ENCODE measurements at places on chromosomes 16 and 17.

GRCh38 chr16:19252904-19253303 lies 32.6 kb upstream of the CLEC19A start:
- DNase-seq, result no peak

- DNase-seq, result no peak
Measured at GRCh38 chr16:66623755-66624154, 19.3 kb downstream of the CMTM3 start.

DNA sequence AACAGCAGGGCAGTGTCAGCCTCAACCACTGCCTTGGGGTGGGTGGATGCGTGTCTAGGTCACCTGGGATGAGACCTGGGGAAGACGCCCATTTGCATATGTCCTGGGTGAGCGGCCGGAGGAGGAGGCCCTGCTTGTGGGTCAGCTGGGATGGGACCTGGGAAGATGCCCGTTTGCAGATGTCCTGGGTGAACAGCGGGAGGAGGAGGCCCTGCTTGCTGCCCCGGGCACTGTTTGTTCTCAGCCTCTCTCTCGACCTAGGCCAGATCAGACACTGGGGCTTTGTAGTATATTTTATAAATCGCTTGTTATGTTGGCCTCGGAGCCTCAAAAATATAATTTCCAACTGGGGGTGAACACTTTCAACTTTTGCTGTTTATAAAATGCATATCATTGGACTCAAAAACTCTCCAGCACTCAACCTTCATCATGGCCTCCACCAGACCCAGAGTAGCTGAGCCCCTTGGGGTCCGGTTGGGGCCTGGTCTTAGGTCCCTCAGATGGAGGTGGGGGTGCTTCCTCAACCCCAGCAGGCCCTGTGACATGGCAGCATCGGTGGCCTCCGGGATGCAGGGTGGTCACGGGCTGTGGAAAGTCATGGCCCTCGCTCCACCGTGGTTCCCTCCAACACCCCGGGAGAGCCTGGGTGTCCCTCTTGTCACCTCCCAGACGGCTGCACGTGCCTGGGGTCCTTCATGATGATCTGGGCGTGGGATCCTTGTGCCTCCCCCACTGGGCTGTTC lies 17.3 kb downstream of the DBNDD1 start:
- no peak for DNase-seq

- DNase-seq, result no peak
Measured at GRCh38 chr16:10931977-10932632, 10.2 kb downstream of the DEXI start.

DNA sequence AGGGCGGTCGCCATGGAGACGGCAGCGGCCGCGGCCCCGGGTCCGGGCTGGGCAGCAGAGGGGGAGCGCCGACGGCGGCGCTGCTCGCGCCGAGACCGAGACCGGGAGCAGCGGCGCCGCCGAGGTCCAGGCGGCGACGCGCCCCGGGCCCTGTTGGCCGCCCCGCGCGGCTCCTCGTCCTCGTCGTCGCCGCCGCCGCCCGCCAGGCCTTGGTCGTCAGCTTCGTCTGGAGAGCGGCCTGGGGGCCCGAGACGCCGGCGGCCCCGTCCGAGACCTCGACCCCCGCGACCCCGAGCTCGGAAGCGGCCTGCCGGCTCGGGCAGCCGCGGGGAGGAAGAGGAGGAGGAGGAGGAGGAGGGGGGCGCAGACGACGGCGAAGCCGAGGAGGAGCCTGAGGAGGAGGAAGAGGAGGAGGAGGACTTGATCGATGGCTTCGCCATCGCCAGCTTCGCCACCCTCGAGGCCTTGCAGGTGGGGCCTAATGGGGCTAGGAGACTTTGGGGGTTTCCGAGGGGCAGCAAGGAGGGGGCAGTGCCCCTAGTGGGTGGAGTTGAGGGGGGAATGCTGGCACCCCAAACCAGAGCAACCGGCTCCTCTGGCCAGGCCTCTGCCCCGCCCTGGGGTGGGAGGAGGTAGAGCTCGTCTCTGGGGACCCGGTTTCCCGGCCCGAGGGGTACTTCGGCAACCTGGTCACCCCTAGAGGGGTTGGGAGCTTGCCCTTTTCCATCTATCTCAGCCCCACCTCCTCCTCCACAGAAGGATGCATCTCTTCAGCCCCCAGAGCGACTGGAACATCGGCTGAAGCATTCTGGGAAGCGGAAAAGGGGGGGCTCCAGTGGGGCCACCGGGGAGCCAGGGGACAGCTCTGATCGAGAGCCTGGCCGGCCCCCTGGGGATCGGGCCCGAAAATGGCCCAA lies 1.5 kb downstream of the FBRS start:
- no peak for DNase-seq

DNA sequence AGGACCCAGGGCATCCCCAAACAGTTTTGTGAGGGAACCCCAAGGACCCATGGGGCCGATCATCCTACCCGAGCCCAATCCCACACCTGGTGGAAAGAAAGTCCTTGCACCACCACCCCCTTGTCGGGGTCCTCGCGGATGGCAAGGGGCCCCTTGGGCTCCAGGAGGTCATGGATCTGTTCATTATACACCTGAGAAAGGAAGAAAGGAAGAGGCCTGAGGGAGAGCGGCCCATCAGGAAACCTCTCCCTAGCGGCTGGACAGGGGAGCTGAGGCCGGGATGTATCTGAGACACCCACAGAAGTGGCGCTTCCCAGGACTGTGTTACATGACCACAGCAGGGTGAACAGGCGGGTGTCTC lies 12.8 kb downstream of the KIF18B start:
- no peak for DNase-seq

DNA sequence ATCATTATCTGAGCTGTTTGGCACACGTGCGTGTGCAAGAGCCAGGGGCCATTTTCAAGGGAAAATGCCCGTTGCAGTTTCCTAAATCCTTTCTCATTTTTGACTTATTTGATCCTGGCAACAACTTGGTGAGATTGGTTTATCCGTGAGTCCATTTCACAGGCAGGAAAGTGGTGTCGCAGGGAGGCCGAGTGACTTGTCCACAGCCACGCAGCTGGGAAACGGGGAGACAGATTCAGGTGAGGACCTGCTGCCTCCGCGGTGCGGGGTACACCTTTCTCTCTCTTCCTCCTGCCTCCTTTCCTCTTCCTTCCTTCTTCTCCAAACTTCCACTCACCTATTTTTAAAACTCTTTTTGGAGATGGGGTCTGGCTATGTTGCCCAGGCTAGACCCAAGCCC lies 46.3 kb upstream of the ZCCHC14 start:
- no peak for DNase-seq

DNA sequence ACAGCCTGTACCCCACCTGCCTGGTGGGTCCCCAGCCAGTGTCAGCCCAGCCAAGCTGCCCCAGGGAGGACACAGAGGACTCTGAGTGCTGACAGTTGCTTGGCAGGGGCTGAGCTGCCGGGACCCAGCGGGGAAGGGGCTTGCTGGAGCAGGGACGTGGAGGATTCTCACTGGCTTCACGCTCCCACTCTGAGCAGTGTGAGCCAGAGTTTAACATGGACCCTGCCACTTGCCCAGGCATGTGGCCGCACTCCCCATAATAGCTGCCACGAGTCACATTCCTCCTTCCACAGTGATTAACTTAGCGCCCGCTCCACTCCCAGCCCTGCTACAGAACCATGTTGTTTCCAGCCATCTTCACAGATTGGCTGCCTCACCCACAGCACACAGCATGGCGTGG lies 31.2 kb downstream of the SREBF1 start:
- DNase-seq, result no peak

- DNase-seq, result no peak
Measured at GRCh38 chr16:11399261-11399831, 54.1 kb downstream of the RMI2 start.

DNA sequence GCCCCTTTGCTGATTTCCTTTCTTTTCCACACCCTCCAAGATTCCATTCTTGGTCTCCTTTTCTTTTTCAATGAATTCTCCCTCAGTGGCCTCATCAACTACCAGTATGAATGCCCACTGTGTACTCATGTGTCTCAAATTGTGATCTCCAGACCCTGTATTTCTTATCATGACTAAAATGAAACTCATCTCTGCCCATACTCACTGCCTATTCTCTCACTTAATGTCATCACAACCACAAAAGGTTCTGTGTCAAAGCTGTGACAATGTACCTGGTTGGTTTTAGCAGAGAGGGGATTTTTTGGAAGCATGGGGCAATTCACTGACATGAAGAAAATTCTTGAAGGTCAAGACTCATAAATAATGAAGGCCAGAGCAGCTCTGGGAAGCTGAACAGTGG lies 11.5 kb upstream of the TBX4 start:
- DNase-seq, result no peak

DNA sequence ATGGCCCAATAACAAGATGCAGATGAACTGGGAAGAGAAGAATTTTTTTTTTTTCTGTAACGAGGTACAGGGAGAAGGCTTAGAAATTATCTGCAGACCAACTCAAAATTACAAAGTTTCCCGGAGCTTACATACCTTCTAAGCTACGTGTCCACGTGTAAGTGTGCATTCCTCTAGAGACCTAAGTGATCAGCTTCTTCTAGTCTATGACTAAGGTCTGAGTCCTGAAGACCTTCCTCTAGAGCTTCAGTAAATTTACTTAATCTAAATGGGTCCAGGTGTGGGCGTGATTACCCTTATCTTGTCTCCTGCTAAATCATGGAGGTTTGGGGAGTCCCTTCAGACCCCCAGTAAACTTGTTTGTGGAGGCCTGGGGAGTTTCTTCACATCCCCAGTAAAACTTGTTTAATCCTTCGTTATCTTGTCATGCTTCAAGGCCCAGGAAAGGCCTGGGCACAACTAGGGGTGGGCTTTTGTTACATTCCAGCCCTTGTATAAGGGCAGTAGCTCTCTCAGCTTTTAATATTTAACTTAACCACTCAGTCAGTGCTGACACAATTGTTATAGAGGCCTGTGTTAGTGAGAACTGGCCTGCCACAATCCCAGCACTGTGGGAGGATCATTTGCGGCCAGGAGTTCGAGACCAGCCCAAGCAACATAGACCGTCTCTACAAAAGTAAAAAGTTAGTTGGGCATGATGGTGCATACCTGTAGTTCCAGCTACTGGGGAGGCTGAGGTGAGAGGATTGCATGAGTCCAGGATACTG lies 342.3 kb downstream of the SNX29 start:
- DNase-seq, result no peak

DNA sequence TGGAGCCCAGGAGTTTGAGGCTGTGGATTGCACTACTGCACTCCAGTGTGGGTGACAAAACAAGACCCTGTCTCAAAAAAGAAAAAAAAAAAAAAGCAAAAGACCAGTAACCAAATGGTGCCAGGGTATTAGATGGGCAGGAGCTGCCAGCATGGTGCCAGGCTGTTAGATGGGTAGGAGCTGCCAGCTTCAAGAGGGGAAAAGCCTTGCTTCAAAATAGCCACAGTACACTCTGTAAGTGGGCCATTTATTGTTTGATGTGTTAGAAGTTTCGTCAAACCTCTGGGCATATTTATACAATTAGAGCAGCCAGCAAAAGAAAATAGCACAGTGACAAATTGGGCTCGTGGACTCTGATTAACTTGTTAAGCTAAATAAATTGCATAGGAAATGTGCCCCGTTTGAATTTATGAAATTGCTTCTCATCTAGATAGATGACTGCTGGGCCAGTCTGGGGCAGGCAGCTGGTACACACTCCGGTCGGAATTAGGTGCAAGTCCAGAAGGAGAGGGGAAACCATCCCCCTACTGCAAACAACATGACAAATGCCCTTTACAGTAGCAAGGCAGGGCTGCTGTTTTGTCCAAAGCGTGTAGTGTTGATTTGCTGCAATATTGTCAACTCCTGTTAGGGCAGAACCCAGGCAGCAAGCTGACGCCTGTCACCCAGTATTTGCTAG lies 126.3 kb upstream of the IRX3 start:
- DNase-seq, result no peak

GRCh38 chr17:7261379-7262191 lies 693 bp downstream of the CLDN7 start:
- DNase-seq, result no peak

- no peak for DNase-seq
Measured at GRCh38 chr17:1055751-1056645, 59.1 kb downstream of the TIMM22 start.

GRCh38 chr16:11251525-11252481 lies 4.2 kb downstream of the SOCS1 start:
- DNase-seq, result no peak

DNA sequence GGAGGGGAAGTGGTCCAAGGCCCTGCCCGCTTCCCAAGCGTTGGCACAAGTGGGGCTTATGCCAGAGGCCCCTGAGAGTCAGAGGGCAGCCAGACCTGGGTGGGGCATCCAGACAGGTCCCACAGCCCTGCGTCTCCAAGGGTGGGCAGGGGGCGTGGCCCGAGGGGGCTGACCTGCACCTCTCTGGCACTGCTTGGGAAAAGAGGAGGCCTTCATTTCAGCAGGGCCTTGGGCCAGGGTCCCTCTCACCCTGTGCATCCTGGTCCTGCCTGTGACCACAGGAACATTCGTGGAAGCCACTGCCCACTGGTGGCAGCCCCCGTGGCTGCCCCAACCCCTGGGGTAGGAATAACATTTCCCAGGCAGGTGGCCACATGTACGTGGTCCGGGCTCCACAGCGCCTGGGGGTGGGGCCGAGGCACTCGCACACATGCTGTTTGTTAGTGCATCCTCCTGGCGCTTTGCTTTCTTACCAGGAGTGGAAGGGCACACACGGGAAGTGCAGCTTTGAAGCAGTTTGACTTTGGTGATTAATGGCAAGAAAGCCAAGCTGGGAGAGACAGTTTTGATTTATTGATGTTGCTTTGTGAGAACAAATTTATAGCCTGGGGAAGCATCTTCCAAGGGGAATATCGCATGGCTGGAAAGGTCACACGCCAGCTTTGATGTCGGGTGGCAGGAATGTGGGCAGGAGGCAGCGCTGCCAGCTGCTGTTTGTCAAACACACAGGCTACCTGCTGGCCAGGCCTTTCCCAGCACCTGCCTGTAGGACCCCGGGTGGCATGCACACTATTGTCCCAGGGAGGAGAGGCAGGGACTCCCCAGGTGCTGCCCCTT lies 4.3 kb downstream of the CENPX start:
- DNase-seq, result no peak

- no peak for DNase-seq
Measured at GRCh38 chr17:39173080-39173479, 7.1 kb upstream of the ARL5C start.

GRCh38 chr17:27283060-27283459 lies 10.9 kb upstream of the WSB1 start:
- DNase-seq, result no peak

DNA sequence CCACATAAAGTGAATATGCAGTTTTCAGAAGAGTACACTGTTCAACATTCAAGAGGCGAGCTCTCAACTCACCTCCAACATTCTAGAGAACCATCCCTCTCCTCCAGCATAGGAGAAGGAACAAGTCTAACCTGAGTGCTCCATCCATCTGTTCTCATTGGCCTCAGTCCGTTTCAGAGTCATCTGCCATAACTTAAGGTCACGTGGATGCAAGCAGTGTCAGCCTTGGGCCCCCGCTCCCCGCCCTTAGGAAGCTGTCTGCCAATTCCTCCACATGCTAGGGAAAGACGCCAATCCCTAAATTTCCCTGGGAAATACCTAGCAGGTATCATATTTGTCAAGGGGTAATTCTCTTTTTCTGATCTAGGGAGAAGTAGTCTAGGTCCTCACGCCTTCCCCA lies 21.4 kb downstream of the MARVELD3 start:
- DNase-seq, result no peak

DNA sequence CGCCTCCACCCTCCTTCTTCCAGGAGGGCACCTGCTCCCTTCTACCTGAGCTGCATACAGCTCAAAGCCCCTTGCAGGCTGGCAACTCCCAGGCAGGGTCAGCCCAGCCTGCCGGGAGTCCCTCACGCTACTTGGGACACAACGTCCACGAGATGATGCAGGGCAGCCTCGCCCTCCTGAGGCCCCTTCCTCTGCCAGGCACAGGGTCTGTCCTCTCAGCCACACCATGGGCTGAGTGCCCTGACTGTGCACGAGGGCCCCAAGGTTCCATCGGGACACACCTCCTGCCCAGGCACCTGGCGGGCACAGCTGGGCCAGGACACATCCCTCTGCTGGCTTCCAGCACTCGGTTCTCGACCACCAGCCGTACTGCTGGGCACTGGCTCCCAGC lies 30.9 kb upstream of the ZC3H18 start:
- DNase-seq, result no peak
